LHCN-M2 (cell line): ENCODE measurements at places on chromosomes 13 and 19.

GRCh38 chr13:109384491-109385241, 401.7 kb downstream of the IRS2 start:
- peak; percentile 85 for DNase-seq

- DNase-seq, result no peak
Observed at GRCh38 chr13:77543711-77544110, 8.2 kb downstream of the SCEL start.

DNA sequence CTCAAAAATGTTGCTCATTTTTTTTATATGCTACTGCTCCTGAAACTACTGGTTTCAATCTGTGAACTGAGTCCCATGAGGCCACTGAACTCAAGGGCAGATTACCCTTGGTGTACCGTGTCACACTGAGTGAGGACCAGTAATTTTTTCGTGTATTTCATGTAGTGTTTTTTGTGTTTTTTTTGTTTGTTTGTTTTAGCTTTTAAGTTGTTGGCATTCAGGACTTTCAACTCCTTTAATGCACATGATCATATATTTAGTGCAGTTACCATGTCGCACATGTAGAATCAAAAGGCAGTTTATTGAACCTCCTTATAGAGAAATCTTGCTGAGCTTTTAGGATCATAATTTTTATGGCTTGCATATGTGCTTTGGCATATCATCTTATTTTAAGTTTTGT, 58.0 kb downstream of the TPT1 start:
- DNase-seq, result no peak

- DNase-seq, result no peak
Observed at GRCh38 chr13:106916329-106916976, 348.5 kb upstream of the ARGLU1 start.

DNA sequence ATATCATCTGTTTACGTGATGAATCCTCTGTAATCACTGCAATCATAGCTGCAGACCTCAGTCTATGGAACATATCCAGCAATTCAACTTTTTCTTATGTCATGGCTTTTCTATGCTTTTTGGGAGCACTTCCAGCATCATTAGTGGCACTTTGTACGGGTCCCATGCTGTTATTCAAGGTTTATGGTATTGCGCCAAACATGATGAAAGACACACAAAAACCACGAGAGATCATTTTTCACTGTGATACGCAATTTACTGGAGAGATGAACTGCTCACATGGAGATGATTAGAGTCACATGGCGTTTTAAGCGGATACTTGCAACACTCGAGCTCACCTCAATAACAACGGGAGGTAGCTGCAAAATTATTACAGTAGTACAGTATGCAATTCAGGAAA, 2101.7 kb upstream of the PCDH20 start:
- no peak for DNase-seq

DNA sequence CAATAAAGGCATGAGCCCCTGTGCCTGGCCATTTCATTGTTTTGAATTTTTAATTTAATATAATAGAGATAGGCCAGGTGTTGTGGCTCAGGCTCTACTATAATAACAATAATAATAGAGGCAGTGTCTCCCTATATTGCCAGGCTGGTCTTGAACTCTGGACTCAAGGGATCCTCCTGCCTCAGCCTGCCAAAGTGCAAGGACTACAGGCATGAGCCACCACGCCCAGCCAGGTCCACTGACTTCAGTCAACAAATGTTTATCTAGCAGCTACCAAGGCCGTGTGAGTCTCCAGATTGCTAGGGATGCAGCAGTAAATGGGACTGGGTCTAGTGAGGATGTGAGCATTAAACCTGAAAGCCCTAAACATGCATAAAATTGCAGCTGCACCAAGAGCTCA, 13.8 kb upstream of the ILF3 start:
- no peak for DNase-seq

DNA sequence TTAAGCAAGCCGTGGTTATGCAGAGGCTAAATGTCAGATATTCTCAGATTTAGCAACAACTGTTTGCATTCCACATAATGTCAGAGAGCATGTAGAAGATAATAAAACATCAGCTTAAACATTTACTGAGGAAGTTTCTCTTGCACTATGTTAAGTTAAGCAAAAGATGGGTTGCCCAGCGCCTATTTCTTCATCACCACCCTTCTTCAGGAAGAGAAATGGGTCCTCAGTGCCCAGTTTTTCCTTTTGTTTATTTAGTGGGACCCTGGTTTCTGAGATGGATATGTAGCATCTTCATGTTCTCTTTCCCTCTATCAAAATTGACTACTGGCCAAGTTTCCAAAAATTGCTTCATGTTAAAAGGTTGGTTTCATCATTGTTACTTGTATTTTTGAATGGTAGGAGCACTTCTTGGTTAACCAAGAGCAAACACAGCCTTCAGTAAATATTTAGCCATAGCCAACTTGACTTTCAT, 356.8 kb downstream of the RFC3 start:
- peak; percentile 31 for DNase-seq

DNA sequence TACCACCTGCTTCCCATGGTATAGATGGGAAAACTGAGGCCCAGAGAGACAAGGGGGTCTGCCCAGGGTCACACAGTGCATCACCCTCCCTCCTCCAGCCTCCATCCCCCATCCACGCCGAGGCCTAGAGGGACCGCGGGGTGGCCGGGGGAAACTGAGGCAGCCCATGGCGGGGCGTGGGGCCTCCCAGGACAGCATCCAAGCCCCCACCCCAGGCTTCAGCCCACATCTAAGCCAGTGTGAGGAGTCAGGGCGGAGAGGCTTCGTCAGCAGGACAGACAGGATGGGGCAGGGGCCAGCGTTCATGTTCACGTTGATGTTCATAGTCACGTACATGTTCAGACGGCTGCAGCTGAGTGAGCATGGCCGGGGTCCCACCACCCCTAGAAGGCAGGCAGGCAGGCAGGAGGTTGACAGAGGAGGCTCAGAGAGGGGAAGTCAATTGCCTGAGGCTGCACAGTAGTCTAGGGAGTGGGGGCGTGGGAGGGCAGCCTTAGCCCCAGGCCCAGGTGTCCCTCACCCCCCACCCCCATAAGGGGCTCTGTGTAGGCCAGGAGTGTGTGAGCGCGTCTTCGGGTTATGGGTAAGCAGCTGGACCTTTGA, 23.3 kb downstream of the SMIM24 start:
- no peak for DNase-seq

- peak; percentile 46 for DNase-seq
Observed at GRCh38 chr19:48842789-48843162, 6.5 kb upstream of the HSD17B14 start.

DNA sequence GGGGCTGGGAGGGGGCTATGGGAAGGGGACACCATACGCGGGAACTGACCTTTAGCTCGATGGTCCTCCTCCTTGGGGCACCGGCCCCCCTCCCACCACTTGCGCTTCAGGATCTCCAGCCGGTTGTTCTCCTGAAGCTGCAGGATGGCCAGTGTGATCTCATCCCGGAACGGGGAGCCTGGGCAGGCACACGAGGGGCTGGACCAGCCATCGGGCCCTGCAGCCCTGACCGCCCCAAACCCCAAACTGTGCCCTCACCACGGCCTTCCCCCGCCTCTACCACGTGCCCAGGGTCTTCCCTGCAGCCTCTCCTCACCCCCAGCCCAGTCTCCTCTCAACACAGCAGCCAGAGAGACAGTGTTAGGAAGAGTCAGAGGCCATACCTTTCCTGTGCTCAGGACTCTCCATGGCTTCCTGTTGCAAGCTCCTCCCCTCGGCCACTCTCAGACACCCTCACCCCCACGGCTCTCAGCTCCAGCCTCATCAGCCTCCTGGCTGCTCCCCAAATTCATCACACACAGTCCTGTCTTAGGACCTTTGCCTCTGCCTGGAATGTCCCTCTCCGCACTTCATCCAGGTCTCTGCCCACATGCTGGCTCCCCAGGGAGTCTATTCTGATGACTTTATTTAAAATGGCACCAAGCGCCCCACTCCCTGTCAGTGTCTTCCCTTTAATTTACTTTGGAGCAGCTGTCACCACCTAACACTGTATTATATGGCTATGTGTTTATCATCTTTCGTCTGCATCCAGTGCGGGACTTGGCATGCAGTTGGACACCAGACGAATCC, 9.7 kb upstream of the ATP1A3 start:
- DNase-seq, result no peak

DNA sequence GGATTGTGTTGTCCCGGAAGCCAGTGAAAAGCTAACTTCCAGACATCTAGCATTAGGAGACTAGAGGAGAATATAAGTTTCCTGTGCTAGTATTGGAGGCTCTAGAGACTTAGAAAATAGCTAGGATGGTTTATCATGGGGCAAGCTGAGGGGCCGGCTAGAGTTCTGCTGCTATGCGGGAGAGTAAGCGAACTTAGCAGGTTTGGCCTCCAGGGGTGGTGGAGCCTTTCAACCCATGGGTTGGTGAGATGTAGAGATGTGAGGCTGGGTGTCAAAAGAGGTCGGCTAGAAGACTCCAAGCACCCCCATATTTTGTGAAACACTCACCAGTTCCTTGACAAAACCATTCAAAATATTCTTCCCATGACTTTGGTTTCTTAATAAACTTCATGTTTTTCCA, 4.4 kb downstream of the SULT2A1 start:
- no peak for DNase-seq

DNA sequence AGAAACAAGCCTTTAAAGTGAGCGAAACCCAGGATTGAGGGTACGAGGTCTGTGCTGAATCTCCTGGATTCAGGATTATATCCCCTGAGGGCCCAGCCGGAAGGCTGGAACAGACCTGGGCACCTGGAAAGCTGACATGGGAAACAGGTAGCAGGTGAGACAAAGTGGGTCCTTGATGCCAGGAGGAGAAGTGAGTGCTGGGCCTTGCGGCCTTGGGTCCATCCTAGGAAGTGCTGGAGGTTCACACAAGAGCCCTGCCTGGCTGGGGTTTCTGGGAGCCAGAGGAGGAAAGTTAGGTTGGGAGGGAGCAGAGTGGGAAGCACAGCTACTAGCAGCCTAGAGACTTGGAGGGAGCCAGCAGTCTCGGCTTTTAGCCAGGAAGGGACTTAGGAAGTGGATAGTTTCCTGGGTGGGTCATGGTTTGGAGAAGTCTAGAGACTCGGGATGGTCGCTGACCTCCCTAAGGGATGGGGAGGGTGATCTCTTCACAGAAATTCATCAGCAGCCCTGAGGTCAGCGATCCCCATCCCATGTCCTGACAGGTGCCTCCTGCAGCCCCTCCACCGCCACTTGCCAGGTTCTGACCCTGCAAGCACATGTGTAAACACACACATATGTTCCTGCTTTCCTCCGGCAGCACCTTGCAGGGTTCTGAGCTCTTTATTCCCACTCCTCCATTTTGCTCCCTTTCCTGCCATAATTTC, 29.4 kb upstream of the ZNF492 start:
- DNase-seq, result no peak

- no peak for DNase-seq
Observed at GRCh38 chr13:88294368-88294767, 623.2 kb downstream of the SLITRK5 start.

DNA sequence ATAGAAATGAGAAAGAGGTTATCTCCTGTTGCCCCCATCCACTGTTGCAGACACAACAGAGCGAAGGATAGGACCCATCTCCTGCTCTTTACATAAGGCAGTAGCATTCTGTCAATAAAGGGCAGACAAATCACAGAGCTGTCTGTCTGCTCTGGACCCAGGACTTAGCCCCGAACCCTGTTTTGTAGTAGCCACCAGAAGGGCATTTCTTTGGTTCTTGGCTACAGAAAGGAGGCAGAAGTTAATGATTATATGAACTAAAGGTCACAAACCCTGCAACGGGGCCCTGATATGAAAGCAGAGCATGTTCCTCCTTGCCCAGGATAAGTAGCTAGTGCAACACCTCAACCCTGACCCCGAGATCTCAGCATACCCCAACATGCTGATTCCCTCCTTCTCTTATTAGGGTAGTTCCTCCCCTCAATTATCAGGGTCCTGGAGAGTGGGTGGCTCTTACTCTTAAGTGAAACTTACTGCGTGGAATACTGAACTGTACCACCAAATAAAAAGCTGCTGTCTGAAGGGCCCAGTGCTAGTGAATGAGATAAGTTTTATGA, 680.4 kb upstream of the SPRY2 start:
- DNase-seq, result no peak

DNA sequence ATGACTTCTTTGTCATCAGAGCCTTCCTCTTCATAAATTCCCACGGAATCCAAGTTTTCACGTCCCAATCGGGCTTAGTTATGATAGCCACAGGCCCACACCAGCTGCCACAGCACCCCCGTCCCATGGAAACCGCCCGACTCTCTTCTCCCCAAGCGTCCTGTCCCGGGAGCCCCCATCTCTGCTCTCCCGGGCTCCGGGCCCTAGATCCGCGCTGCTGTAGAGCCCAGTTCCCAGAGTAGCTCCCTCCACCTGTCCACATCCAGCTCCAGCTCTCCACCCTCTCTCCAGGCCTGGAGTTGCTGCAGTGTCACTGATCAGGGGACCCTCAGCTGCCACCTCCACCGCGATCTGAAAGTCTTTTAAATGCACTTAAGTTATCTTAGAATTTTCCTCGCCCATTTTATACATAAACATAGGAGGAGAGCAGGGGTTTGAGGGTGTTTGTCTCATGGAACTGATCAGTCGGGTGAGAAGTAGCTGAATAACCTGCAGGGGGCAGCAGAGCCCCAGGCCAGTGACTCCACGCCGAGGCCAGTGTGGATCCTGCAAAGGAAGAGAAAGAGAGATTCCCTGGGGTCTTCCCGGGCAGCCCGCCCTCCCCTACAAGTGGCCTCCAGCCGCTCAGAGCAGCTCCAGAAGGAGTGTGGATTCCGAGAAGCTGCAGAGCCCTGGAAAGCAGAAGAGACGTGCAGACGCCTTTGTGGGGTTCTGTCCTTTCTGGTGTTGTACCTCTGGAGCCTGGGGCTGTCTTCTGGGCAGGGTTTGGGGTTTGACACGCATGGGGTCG, 1.1 kb upstream of the ZNF763 start:
- peak; percentile 67 for DNase-seq

GRCh38 chr13:25204863-25205262, 32.8 kb upstream of the AMER2 start:
- no peak for DNase-seq

GRCh38 chr19:18128044-18128443, 24.9 kb upstream of the PIK3R2 start:
- peak; percentile 41 for DNase-seq

DNA sequence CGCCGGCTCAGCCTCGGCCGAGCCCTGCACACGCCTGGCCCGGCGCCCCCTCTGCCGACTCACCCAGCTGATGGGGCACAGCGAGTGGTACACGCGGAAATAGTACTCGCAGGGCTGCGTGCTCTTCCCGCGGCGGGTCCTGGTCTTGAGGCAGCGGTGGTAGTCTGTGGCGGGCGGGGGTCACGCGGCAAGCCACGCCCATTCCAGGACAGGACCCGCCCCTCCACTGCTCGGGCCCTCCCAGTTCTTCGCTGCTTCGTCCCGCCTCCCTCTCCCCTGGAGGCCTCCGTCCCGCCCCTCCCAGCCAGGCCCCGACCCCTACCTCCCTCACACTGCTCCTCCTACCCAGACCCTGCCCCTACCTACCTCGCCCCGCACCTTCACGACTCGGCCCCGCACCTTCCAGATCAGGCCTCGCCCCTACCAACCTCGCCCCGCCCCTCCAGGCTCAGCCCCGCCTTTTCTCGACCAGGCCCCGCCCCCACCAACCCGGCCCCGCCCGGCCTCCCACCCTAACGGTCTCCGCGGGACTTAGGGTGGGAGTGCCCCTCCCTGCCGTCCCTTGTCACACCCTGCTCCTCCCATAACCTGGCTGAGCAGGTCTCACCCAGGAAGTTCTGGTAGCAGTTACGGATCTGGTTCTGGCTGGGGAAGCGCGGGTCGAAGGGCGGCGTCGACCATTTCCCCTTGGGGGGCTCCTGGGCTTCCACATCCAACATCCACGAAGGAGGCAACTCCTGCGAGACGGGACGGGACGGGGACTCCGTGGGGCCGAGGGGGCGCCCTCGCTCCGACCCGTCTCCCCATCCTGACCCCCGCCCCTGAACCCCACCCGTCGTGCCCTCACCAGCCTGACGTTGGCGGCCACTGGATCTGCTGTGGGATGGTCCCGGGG, 469 bp downstream of the COX6B2 start:
- no peak for DNase-seq

GRCh38 chr19:33390908-33391630, 17.6 kb downstream of the CEBPG start:
- no peak for DNase-seq
